Osteocyte (in vitro differentiated cells): ENCODE measurements at places on chromosomes 11 and 22. TPM values are rescaled to one million over a fixed set of nuclear protein-coding genes. Genes with fewer than 3 reads are reported as not detected.

APOA5 gene
- not detected in 2 replicates for total RNA-seq

TRIM51 gene
- not detected in 2 replicates for total RNA-seq

GTPBP1 gene
- total RNA-seq = 67.4 and 68.8 TPM in 2 replicates

- no peak for DNase-seq
Measured at GRCh38 chr22:32475468-32476010, 928 bp downstream of the FBXO7 start.

DNA sequence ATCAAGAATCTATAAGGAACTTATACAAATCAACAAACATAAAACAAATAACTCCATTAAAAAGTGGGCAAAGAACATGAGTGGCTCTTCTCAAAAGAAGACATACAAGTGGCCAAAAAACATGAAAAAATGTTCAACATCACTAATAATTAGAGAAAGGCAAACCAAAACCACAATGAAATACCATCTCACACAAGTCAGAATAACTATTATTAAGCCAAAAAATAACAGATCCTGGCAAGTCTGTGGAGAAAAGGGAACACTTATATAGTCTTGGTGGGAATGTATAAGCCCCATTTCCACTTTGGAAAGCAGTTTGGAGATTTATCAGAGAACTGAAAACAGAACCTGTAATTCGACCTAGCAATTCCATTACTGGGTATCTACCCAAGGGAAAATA, 921.0 kb downstream of the KCNA4 start:
- DNase-seq = no peak

GRCh38 chr11:9263840-9264315, 1.3 kb downstream of the DENND5A start:
- no peak for DNase-seq

- DNase-seq = no peak
Measured at GRCh38 chr11:57477507-57478189, 17.3 kb downstream of the RTN4RL2 start.

- DNase-seq = no peak
Measured at GRCh38 chr22:30486118-30486517, 14.3 kb upstream of the SEC14L3 start.

GRCh38 chr11:79265756-79266322, 175.0 kb downstream of the TENM4 start:
- no peak for DNase-seq

DNA sequence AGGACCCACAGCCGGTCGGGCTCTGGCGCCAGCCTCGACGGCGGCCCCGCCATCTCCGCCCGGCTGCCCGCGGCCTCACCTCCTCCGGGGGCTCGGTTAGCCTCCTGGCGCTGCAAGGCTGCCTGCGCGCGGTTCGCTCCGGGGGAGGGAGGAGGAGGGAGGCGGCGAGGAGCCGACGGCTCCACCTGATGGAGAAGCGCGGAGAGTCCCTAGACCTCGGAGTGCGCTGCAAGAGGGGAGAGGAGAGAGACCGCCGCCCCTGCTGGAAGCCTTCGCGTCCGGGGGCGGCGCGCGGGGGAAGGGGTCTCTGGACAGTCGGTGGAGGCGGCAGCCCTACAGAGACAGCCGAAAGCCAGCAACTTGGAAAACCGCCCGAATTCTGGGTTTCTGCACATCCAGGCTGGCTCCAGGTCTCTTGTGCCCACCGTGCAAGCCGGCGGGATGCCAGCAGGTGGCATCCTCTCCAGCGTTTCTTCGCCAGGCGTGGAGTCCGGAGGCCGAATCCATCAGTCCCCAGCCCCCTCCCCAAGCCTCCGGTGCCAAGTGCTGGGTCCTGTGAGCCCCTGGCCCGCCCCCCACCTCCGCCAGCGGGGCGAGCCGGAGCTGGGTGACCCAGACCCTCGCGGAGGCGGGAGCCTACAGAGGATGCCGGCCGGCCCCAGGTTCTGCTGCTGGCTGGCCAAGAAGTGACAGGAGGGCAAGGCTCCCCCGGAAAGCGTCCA, 2.9 kb upstream of the KIRREL3 start:
- peak; percentile 85 for DNase-seq

- no peak for DNase-seq
Measured at GRCh38 chr11:22479208-22479607, 141.0 kb downstream of the SLC17A6 start.

C11orf87 gene
- total RNA-seq = 8.6 and 9.0 TPM in 2 replicates

MIOX gene
- 0.76 and 1.5 TPM in 2 replicates for total RNA-seq

DAGLA gene
- total RNA-seq = 5.1 TPM in 2 replicates

GRCh38 chr11:117328375-117329010, 839 bp downstream of the CEP164 start:
- no peak for DNase-seq

DNA sequence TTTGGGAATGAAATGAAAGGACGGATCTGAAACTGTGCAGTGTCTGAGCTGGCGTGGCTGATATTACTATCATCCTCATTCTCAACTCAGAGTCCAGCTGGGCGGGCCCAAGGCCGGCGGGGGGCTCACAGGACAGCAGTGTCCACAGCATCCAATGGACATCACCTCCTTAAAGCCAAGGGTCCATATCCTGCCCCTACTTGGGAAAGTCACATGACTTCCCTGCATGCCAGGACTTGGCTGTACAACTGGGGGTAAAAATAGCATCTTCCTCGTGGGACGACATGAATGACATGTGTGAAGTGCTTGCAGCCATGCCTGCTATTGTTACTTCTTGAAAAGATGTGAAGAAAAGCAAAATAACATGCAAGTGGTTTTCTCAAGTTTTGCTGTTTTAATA, 82.3 kb downstream of the TRMU start:
- DNase-seq = no peak

- no peak for DNase-seq
Measured at GRCh38 chr11:20084921-20085814, 75.1 kb downstream of the DBX1 start.

- DNase-seq = no peak
Measured at GRCh38 chr11:12474871-12475270, 97.5 kb downstream of the PARVA start.

- no peak for DNase-seq
Measured at GRCh38 chr11:108115500-108116140, 5.7 kb upstream of the ACAT1 start.

SEPTIN3 gene
- total RNA-seq = 0.42 and 0.46 TPM in 2 replicates

GRCh38 chr11:100647861-100648260, 39.2 kb upstream of the ARHGAP42 start:
- no peak for DNase-seq

COMT gene
- 92.1 and 94.1 TPM in 2 replicates for total RNA-seq

DNA sequence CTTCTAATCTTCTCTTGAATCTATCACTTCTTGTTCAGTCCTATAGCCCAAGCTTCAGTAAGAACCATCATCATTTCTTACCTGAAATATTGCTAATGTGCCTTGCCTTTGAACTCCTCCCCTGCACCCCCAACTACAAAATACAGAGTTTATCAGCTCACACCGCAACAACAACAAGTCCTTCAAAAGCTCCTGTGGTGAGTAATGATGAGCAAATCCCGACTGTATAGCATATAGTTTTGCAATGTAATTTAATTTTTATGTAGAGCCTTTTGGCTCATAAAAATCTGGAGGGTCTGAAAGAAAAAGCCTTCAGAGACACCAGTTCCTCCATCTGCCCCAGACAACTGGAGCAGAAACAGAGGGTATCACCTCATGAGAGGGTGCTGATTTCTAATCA, 124.7 kb downstream of the ARHGAP32 start:
- DNase-seq = no peak

SPON1 gene
- 0.05 and 0.10 TPM in 2 replicates for total RNA-seq

GRCh38 chr11:123375832-123376231, 54.2 kb upstream of the GRAMD1B start:
- no peak for DNase-seq

DNA sequence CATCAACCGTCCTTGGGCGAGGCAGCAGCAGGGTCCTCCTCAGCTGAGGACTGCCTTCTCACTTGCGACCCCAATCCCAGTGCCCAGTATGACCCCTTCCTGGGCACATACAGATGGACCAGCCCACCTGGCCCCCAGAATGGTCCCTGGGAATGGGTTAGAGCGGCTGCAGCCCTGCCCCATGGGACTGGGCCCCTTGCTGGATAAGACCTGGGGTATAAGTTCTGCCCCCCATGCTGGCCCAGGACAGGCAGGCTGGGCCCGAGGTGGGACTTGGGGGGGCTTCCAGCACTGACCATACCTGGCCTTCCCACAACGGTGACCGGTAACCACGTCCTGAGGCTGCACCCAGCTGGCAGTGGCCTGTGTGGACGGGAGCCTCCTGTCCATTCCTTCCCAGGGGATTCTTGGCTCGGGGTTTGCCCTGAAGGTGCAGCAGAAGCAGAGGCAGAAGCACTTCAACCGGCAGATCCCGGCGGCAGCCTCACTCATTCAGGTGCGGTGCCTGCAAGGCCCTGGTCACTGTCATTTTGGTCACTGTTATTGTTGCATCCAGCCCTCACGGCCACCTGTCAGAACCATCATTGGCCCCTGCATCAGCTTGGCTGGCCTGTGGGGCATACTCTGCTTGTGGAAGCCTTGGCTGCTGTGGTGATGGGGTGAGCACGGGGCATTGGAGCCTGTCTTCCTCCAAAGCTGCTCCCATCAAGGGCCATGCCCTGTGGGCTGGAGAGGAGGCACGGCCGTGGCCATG, 114.8 kb downstream of the KCNQ1OT1 start:
- DNase-seq = peak; percentile 83

PIK3IP1 gene
- 10.3 and 13.0 TPM in 2 replicates for total RNA-seq

TSSK2 gene
- total RNA-seq = not detected in 2 replicates

GRCh38 chr11:96051820-96052219, 127.9 kb upstream of the MTMR2 start:
- DNase-seq = no peak

OR5D13 gene
- not detected in 2 replicates for total RNA-seq

RIMBP3B gene
- 0.47 and 0.59 TPM in 2 replicates for total RNA-seq

DNA sequence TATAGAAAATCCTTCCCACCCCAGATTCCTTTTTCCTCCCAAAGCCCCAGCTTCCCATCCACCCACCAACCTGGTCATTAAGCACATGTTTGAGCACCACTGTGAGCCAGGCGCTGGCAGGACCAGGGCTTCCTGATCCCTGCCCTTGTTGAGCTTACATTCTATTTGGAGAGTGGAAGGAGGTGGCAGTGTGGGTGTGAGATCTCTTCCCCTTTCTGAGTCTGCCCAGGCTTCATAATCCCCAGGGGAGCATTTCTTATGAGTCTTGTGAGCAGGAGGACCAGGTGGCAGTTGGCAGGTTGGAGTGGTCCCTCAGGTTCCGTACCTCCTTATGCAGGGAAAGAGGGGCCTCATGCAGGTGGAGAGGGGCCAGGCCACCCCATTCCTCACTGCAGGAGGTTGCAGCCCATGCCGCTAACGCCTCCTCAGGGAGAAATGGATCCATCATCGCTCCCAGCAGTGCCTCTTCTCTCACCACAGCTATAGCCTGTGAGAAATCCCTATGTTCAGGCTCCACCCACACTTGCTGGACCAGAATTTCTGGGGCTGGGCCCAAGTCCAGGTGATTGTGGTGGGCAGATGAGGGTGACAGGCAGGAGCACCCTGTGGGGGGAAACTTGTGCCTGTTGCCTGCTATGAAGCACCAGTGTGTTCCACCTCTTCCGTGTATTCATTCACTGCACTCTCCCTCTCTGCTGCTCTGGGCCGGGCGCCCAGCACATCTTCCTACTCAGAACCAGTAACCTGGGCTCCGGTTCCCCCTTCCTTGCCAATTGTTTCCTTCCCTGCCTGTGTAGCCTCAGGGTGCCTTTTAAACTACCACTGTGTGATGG, 23.5 kb downstream of the UBE2L3 start:
- no peak for DNase-seq

DNA sequence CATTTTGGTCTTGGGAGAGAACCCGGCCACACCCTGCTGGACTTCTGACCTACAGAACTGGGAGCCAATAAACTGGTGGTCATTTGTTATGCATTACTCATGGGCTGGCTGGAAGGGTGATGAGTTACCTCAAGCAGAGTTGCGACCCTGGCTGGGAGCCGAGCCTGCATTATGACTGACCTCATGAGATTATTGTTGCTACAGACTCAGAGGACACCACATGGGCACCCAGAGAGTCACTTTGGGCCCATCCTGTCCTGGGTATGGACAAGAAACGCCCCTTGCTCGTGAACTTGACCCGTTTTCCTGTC, 531.7 kb downstream of the TBC1D22A start:
- DNase-seq = peak; percentile 63

DNA sequence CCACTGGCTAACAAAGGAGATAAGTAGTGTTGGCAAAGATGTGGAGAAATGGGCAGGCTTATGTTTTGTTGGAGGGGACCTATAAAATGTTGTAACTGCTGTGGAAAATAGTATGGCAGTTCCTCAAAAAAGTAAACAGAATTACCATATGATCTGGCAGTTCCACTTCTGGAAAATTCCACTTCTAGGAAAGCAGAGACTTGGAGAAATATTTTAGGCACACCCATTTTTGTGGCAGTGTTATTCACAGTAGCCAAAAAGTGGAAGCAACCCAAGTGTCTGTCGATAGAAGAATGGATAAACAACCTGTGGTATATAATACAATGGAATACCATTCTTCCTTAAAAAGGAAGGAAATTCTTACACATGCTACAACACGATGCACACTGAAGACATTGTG, 57.0 kb upstream of the ADORA2A start:
- no peak for DNase-seq

SUN2 gene
- total RNA-seq = 148 and 151 TPM in 2 replicates

DNA sequence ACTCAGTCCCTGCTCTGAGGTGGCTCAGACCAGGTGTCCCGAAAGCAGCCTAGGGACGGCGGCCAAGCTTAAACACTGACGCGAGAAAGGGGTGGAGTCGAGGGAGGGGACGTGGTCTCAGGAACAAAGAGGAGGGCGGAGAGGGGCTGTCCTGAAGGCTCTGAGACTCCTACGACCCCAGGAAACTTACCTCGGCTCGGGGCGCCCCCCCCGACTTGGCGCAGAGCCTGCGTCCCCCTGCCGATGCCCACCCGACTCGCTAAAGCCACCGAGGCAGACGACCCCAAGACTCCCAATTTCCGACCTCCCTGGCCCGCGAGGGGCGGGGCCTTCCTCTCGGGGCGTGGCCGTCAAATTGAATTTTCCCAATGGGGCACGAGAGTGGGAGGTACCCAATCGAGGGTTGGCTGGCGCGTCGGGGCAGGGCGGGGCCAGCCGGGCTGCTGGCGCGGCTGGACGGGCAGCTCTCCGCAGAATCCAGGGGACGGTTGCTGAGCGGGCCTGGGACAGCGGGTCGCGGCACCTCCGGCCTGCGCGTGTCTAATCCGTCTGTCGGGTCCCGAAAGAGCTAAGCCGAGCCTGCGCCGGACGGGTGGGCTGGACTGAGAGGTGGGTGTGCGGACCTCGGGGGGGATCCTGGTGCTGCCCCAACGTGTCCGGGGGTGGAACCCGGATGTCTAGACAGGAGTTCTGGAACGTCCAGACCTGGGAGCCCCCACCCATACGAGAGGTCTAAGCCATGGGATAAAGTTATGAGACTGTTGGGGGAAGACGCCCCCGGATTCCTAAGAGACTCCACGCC, at the start of gene SMTN:
TSS of gene SMTN (plus strand) at position 471 of the 802 bp plus-strand sequence. CDS start 1,941 bp downstream, outside the sequence.
- peak; percentile 96 for DNase-seq
